ENCODE measurements at places on chromosomes 16 and 17.

- DNase-seq = no peak
Observed at GRCh38 chr17:75617675-75618074, 15.6 kb upstream of the SMIM5 start.

DNA sequence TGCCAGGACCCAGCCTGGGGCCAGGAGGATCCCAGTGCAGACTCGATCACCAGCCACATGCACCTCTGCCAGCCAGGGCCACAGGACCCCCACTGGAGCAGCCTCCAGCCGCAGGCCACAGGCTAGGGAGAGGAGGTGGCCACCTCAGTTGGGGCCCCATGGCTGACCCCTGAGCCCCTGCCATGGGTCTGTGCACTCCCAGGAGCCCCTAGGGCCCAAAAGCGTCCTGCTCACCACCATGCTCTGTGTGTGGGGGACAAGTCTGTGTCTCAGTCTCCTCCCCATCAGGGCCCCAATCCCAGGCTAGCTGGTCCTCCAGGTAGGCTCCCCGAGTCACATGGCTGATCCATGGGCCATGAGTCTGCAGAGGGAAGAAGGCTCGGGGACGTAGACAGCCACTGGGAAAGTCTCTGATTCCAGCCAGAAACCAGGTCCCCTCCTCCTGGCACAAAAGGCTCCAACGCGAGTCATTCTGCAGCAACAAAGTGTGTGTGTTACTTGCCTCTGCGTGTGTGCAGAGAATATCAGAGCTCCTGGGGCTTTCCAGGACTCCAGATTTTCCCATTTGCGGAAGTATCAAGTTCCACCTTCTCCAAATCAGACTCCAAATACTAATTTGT, 6.1 kb upstream of the PRSS8 start:
- no peak for DNase-seq

- no peak for DNase-seq
Observed at GRCh38 chr16:77937473-77938149, 84.7 kb upstream of the CLEC3A start.

GRCh38 chr17:36939802-36940312, 2.6 kb downstream of the LHX1 start:
- DNase-seq = no peak

- DNase-seq = no peak
Observed at GRCh38 chr17:34755981-34756636, 176.7 kb downstream of the TMEM132E start.

DNA sequence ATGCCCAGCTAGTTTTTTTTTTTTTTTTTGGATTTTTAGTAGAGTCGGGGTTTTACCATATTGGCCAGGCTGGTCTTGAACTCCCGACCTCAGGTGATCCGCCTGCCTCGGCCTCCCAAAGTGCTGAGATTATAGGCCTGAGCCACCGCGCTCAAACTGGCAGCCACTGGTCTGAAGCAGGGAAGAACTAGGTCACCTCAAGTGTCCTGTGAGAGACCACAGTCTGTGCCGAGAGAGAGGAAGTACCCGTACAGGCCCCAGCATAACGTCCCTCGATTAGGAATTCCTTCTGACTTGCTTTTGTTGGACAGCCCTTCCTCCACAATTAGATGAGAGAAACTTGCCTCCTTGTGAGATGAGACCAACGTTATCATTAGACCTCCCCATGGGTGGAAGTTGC, 13.7 kb upstream of the CD300E start:
- DNase-seq = no peak

DNA sequence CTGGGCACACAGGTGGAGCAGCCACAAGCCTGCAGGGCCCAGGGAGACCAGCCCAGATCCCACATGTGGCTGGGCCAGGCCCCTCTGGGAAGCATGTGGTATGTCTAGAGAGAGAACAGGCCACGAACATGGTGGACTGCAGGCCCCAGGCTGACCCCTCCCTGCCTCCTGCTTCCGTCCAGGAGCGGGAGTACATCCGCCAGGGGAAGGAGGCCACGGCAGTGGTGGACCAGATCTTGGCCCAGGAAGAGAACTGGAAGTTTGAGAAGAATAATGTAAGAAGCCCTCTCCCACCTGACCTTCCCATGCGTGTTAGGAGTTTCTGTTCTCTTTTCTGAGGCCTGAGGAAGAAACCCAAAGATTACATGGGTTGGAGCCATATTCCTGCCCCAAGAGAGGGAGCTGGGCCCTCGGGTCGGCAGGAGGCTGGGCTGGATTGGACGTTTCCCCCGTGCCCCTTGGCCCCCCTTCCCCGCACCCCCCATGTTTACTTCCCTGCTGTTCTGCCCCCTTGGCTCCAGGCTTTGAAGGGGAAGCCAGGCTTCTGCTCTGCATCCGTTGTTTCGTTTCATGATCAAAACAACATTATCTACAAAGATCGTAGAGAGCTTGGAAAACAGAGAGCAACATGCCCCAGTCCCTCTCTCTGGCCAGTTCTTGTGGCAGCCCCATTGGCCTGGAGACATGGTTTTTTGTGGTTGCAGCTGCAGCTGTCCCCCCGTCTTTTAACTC, 5.7 kb upstream of the TCAP start:
- no peak for DNase-seq

DNA sequence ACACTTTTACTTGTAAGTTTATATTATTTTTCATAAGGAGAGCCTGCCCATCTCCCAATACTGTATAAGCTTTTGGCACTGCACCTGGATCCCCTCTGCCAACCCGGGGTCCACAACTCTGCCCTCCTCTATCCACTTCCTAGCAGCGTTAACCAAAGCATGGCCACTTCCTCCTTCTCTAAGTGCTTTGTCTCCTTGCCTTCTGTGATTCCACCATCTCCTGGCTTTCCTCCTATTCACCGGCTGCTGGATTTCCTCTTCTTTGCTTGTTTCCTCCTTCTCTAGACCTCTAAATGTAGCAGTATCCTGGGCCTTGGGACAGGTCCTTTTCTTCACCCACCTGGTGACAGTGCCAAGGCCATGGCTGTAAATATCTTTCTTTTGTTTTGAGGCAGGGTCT, 20.0 kb upstream of the WFIKKN2 start:
- DNase-seq = no peak

DNA sequence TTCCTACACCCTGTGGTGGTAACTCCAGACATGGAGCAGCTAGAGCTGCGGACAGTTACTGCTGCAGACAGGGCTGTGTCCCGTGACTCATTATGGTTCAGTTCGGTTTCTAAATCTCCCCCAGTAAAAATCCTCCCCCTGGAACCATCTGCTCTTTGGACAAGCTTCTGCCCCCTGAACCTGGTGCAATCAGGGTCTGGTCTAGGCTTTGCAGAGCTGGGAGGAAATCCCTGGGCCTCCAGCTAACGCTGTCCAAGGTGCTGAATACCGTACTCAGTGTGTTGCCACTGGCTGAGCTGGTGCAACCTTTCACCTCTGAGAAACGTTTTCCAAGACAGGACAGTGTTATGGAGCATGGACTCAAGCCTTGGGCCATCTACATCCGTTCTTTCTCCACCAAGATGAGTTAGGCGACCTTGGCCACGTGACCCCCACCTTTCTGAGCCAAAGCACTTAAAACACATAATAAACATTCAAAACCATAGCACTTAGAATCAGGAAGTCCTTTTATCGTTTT, 142.0 kb downstream of the CPPED1 start:
- DNase-seq = peak; percentile 62

GRCh38 chr16:79808731-79809130, 208.2 kb upstream of the MAF start:
- DNase-seq = no peak

GRCh38 chr16:30470632-30470995, 1.9 kb upstream of the ITGAL start:
- no peak for DNase-seq

GRCh38 chr17:59178266-59178985, 22.9 kb downstream of the PRR11 start:
- DNase-seq = no peak

- DNase-seq = no peak
Observed at GRCh38 chr17:50562242-50563091, 2.0 kb downstream of the CACNA1G start.

- no peak for DNase-seq
Observed at GRCh38 chr17:12549499-12550041, 116.1 kb upstream of the MYOCD start.

GRCh38 chr17:32302037-32302436, 36.4 kb downstream of the RHBDL3 start:
- no peak for DNase-seq

GRCh38 chr16:52545222-52545897, 1.6 kb downstream of the TOX3 start:
- no peak for DNase-seq

DNA sequence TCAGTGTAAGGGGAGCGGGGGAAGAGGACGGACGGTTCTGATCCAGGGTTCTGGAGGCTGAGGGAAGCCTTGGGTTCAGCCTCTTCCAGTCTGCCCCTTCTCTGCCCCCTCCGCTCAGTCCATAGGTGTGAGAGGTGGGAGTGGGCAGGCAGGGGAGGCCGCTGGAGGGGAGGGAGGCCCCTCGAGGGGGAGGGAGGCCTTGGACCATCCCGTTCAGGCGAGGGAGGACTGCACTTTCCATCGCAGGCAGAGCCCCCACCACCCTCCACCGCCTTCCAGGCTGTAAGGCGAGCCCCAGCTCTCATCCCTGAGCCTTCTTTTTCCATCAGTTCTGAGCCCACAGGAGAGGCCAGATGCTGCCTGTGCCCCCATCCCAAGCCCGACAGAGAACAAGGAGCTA, 4.2 kb upstream of the AXIN1 start:
- no peak for DNase-seq

DNA sequence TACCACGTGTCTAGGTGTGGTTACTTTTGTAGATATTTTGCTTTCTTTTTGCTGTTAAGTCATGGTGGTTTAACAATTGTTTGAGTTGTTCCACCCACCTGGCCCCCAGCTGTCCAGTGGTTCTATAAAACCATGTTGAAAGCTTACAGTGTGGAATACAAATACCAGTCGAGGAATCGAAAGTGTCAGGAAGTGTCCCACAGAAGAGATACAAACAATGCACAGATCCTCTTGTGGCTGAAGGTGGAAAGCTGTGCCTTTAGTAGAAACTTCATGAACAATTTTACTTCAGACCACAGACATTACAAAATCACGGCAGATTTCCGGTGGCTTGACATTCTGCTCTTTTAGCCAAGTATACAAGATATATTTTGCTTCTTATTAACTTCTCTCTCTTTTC, 782.4 kb upstream of the SOX9 start:
- DNase-seq = no peak

DNA sequence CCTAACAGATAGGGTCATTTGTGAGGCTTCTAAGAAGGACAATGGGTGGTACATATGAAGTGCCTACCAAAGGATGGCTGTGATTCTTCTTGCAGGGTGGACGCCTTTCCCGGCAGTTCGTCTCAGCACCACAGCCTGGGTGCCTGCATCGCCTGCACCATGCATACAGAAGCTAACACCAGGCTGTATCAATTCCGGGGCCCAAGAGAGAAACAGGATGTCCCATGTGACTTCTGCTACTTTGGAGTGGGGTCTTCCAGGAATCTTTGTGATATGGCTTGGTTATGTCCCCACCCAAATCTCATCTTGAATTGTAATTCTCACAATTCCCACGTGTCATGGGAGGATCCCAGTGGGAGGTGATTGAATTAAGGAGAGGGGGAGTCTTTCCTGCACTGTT, 251.6 kb upstream of the TNRC6C start:
- no peak for DNase-seq

- DNase-seq = no peak
Observed at GRCh38 chr16:69241926-69242325, 55.0 kb downstream of the SNTB2 start.

DNA sequence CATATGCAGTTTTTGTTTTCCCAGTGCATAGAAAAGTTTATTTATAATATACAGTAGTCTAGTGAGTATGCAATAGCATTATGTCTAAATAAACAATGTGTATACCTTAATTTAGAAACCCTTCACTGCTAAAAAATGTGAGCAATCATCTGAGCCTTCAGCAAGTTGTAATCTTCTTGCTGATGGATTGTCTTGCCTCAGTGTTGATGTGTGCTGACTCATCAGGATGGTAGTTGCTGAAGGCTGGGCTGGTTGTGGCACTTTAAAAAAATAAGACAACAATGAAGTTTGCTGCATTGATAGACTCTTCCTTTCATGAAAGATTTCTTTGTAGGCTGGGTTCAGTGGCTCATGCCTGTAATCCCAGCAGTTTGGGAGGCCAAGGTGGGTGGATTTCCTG, 13.9 kb upstream of the CAPNS2 start:
- no peak for DNase-seq

DNA sequence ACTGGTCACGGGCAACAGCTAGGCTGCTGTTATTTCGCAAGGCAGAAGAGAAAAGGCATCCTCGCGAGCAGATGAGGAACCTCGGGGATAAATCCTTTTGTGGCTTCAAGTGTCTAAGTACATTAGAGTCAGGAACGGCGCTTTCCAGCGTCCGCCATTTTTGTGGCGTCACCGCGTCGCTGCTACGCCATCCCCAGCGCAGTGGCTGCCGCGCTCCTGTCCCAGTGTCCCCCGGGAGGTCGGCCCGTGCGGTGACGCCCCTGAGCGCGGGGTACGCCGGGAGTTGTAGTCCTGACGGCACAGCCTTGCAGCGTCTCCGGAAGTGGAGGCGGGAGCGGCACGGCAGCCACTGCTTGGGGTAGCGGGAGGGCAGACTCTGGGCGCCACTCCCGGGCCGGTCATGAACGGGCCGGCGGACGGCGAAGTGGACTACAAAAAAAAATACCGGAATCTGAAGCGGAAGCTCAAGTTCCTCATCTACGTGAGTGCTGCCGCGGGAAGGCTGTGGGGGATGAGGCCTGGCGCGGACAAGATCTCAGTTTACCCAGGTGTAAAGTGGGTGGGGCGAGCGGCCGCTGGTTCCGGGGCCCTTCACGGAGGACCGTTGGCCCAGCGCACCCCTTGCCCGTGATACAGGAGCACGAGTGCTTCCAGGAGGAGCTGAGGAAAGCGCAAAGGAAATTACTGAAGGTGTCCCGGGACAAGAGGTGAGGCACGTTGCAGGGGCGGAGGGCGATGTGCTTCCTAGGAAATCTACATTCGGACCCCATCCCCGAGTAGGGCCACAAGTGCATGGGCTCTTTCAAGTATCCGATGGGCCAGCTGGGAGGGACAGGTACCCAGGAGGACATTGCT, at the start of gene INO80E:
INO80E (plus strand) TSS at position 331 of the 855 bp plus-strand sequence; CDS start at position 401, 70 bp downstream.
- DNase-seq = peak; percentile 100

DNA sequence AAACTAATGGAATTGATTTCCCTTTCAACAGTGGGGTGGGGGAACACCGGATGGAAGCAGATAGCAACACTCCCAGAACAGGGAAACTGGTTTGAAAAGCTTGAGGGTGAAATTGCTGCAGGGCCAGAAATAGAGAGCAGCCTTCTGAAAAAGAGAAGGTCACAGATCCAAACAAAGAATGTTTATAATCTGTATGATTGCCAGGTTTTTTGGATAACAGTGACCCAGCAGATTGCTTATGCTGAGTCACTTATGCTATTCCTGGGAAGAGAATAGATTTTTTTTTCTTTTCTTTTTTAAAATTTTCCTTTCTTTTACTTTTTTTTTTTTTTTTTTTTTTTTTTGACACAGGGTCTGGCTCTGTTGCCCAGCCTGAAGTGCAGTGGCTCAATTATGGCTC, 641.3 kb downstream of the KCNJ2 start:
- no peak for DNase-seq

GRCh38 chr17:17028059-17028877, 14.0 kb upstream of the MPRIP start:
- no peak for DNase-seq

GRCh38 chr17:10812674-10813073, 8.8 kb upstream of the TMEM238L start:
- DNase-seq = no peak

All from activated CD8-positive, alpha-beta T cell treated with anti-CD3 and anti-CD28 coated beads, Interleukin-2, amount 10 ng/mL, durations not matched to agents 7 days and 5 days (primary cell).